ENCODE measurements at places on chromosomes 16 and 17.

- DNase-seq, result no peak
Observed at GRCh38 chr17:1753767-1754429, 8.0 kb upstream of the SERPINF1 start.

DNA sequence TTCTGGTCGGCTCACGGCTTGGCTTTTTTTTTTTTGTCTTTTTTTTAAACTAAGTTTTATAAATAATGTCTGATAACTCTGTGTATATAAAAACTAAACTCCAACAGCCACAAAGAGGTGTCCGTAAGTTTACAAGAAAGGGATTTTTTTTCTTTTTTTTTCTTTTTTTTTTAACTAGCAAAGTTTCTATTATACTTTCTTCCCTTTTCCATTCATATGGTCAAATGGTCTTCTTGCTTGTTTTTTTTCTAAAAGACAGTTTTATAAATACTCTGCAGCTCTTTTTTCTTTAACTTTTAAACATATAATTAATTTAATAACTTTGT lies 3.5 kb upstream of the SIRT7 start:
- DNase-seq, result no peak

- DNase-seq, result no peak
Observed at GRCh38 chr16:17026600-17027242, 444.0 kb downstream of the XYLT1 start.

DNA sequence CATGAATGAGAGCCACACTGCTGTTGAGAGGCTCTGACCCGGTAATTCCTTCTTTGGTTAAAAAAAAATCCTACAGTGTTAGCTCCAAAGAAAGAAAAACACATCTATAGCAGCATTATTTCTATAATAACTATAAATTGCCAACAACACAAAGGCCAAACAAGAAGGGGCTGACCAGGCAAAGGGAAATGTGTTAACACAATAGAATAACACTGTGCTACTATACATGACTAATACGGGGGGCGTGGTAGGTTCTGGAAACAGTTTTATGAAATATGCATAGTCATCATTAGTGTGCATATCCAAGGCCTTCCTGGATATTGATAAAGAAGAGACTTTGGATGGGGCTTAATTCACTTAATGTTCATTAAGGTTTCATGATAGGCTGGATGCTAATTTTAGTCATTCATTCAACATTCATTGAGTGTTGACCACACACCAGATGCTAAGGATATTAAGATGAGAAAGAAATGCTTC lies 50.0 kb upstream of the CCL1 start:
- DNase-seq, result no peak
